ENCODE measurements at places on chromosomes 12 and 14.
A peak's percentile ranks its signal among the peaks of the same experiment; 100 is the strongest.

GRCh38 chr12:2673966-2674810, 120.6 kb upstream of the FKBP4 start:
- no peak for DNase-seq

DNA sequence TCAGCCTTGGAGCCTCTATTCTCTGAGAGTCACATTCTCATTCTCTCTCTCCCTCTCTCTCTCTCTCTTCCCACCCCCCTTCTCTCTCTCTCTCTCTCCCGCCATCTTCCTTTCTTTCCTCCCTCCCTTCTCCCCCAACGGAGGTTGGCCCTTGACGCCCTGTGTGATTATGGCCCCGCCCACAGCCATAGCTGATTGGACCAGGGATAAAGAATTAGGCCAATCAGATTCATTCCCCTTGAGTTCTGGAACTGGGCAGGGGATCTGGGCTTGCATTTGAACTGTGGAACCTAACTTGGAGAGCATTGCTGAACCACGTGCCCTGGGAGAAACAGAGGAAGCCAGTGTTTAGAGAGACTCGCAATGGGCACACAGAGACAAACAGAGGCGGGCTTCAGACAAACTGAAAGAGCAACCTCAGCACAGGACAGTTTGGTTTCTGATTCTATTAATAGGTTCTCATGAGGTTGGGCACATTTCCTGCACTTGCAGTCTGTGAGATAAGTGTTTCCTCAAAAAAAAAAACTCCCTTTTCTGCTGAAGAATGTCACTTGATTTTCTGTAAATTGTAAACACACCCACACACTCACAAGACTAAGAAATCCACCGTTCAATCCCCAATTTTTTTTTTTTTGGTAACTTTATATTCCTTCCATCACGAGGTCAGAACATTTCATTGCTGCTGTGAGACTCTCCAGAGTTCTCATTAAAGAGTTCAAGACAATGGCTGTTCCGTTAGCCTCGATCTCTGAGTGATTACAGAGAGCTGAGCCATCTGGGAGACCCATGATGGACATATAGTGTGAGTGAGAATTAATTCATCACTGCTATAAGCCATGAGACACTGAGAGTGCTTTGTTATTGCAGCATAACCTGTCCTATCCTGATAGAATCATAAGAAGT, 3.5 kb upstream of the P2RX7 start:
- peak; percentile 64 for DNase-seq

DNA sequence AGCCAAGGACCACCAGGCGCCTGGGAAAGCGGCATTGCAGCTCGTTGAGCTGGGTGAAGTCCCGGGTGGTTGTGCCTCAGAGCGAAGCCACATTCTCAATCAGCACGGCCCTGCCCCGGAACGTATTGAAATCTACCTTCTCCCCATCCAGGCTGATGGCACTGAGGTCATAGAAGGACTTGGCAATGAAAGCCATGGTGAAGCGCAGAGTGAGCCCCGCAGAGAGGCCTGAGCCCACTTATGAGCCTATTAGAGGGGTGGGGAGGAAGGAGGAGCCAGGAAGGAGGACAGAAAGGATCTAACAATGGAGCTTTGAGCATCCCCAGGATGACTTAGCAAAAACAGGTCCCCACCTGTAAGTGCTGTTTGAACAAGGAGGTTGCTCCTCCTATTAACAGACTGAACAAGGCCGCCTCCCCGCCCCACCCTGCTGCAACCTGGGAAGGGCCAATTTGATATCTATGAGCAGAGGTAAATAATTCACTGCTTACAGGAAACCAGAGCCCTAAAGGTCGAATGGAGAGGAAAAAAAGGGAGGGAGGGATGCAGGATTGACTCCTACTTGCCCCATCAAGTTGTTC, at the start of gene GPX2:
Gene GPX2 (minus strand): TSS at position 215 of the 581 bp plus-strand sequence. CDS start 19 bp downstream, at position 196.
- DNase-seq = no peak

DNA sequence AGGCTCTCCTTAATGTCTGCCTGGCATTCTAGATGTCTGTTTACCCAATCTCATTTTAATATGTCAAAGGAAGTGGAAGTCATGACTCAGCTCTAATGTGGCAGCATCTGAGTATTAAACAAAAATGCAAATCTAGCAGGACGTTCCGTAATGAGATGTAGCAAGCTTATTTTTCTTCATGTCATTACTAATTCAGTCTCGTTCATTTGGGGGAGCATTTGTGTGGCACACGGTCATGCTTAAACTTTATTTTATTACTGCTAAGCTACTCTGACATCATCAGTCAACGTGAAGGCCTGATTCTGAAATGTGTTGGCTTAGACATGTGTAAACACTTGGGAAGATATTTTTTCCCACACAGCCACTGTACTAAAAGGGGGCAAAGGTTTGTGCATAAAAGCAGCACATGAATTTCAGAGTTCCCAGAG, 326.7 kb upstream of the TMPO start:
- no peak for DNase-seq

- no peak for DNase-seq
Measured at GRCh38 chr12:119615518-119616475, 22.2 kb downstream of the TMEM233 start.

- peak; percentile 64 for DNase-seq
Measured at GRCh38 chr14:85535991-85536832, 6.3 kb downstream of the FLRT2 start.

All from stromal cell of bone marrow (primary cell).